IMR-90 (cell line): ENCODE measurements at places on chromosomes 2 and 18. TPM values are rescaled to one million over a fixed set of nuclear protein-coding genes. Genes with fewer than 3 reads are reported as not detected.

The CTNNA2 gene
- not detected in 2 replicates for total RNA-seq

The REG3G gene
- not detected in 2 replicates for total RNA-seq

The IKZF2 gene
- total RNA-seq, result 19.4 and 25.5 TPM in 2 replicates

- H3K4me3 ChIP-seq, result no peak overlapping the region
- peak; percentile 51 for DNase-seq
- H3K27me3 ChIP-seq, result no peaks in the 10 kb centered on the region
- no peaks in the 10 kb centered on the region for H3K36me3 ChIP-seq
Measured at GRCh38 chr2:20422402-20423271, 24.2 kb upstream of the RHOB start.

DNA sequence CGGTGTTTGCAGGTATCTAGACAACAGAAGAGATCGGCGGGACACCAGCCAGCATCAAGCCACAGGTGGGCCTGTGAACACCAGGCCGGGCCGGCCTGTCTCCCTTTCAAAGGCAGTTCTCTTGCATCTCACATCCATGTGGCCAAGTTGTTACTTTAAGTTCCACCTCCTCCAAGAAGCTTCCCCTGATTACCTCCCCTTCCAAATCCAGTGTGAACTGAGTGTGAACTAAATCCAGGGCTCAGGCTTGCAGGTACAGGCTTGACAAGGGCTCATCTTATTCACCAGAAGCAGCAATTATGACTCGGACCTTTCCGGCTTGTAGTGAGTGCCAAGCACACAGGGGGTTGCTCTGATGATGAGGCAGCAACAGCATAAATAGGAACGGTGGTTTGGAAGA is 3.9 kb downstream of the CRACDL start:
- no peaks in the 10 kb centered on the region for H3K4me1 ChIP-seq
- H3K4me3 ChIP-seq, result no peak overlapping the region
- H3K27ac ChIP-seq, result no peak overlapping the region
- no peaks in the 10 kb centered on the region for H3K36me3 ChIP-seq

GRCh38 chr2:8566774-8567468 is 114.9 kb upstream of the ID2 start:
- no peak for DNase-seq
- no peak overlapping the region for H3K27ac ChIP-seq
- H3K4me3 ChIP-seq, result no peak overlapping the region
- H3K27me3 ChIP-seq, result peaks cover 6% of the 10 kb centered on the region
- no peaks in the 10 kb centered on the region for H3K4me1 ChIP-seq

- no peak overlapping the region for H3K4me3 ChIP-seq
- no peaks in the 10 kb centered on the region for H3K4me1 ChIP-seq
- no peak overlapping the region for H3K27ac ChIP-seq
Measured at GRCh38 chr2:71521436-71521950, 68.1 kb downstream of the DYSF start.
